ENCODE measurements at places on chromosomes 2 and 18. TPM values are rescaled to one million over a fixed set of nuclear protein-coding genes. Genes with fewer than 3 reads are reported as not detected.

GRCh38 chr18:44988821-44989587 lies 308.3 kb downstream of the SETBP1 start:
- no peak for DNase-seq

GRCh38 chr18:54162431-54162830 lies 62.0 kb downstream of the MBD2 start:
- DNase-seq: no peak

DNA sequence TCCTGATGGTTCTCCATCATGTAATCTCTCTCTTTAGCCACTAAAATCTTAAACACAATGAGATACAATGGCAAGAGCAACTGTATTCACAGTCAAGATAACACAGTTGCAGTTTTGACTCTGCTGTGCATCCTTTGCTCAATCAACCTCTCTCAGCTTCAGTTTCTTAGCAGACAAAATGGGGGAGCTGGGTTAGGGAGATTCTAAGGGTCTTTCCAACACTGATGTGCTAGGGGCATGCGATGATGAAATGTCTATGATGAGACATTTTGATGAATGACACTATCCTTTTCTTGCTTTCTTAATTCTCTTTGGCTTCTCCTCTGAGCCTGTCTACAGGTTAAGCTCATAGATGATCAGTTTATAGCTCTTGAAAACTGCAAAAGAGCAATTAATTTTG lies 1.1 kb downstream of the SERPINB10 start:
- no peak for DNase-seq

DNA sequence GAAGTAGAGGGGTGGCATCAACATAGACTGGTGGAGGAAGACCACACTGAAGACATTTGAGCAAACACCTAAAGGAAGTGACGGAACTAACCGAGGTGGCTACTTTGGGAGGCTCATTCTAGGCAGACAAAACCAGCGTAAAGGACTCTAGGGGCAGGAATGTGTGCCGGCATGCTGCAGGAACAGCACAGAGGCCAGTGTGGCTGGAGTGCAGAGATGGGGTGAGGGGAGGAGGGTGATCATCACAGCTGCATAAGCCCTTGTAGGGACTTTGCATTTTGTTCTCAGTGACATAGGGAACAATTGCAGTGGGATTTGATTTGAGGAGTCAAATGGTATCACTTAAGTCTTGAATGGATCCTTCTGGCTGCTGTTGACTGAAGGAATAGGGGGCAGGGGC lies 253.5 kb downstream of the NCKAP5 start:
- DNase-seq: no peak

DNA sequence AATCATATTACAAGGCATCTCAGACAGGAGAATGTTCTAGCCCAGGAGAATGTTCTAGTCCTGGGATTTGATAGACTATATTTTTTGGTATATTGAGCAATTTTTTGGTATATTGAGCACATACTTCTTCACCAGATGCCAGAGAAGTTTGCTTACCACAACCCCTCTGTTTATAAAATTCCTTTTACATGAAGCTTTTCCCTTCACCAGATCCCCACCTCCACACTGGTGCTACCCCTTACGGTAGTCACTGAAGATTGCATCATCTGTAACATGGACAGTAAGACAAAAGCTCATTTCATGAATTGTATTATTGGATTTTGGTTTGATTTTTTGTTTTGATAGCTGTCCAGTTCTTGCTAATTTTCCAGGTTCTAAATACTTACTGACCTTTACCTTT lies 7.2 kb upstream of the HNMT start:
- no peak for DNase-seq

The RIT2 gene
- polyA plus RNA-seq: not detected

The WNT10A gene
- polyA plus RNA-seq: not detected

The UGT1A5 gene
- not detected for polyA plus RNA-seq
